Esophagus muscularis mucosa (tissue), 4 donors: ENCODE measurements at places on chromosomes 2 and 18. TPM values are rescaled to one million over a fixed set of nuclear protein-coding genes. Genes with fewer than 3 reads are reported as not detected.

The FAM237A gene
- total RNA-seq, result not detected

DNA sequence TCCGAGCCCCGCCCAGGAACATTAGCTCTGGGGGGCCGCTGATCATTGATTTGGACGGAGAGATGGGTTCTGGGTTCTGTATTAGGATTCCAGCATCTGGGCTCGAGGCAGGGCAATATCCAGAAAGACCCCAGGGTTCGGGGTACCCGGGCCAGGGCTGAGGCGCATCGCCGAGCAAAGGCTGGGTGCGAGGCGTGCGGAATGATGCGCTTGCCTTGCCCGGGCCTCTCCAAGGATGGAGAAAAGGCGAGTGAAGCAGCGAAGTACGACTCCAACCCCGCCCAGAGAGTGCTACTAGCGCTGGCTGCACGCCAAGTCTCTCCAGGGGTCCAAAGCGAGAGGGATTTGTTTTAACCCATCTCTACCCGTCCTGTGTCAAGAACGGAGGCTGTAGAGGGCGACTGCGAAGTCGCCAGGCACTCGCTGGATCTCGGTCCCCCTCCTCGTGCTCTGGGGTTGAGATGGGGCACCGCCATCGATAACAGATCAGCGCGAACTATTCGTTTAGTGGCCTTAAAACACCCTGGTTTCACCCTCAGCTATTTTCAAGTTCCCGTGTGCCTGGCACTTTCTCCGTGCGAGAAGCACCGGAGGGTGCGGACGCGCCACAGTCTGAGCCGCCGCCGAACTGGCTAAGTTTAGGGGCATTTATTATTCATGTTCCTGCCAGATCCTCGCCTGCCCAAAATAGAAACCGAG, 1.9 kb downstream of the ADCYAP1 start:
- DNase-seq, result peak; percentile 24

- no peak for DNase-seq
These were observed 763.9 kb downstream of the TMEM182 start for GRCh38 chr2:103525756-103526155.

- no peak for DNase-seq
These were observed 111.3 kb upstream of the SLC14A2 start for GRCh38 chr18:45503990-45504389.

- DNase-seq, result no peak
These were observed 298.4 kb downstream of the LPIN1 start for GRCh38 chr2:12044857-12045256.

- no peak for DNase-seq
These were observed 34.8 kb downstream of the PPP1R1C start for GRCh38 chr2:182020286-182021070.
